ENCODE measurements at places on chromosomes 1 and 21. TPM values are rescaled to one million over a fixed set of nuclear protein-coding genes. Genes with fewer than 3 reads are reported as not detected.

Gene CLEC20A
- not detected for polyA plus RNA-seq

Gene RGS18
- polyA plus RNA-seq, result 57.0 TPM

- no peak overlapping the region for H3K4me3 ChIP-seq
- H3K27ac ChIP-seq, result peak overlapping the region; percentile 43
- no peaks in the 10 kb centered on the region for H3K36me3 ChIP-seq
- no peaks in the 10 kb centered on the region for H3K27me3 ChIP-seq
Observed at GRCh38 chr1:17060306-17060749, 6.5 kb upstream of the SDHB start.

GRCh38 chr1:247475793-247476192, 17.9 kb upstream of the OR2B11 start:
- no peak overlapping the region for H3K4me3 ChIP-seq
- H3K36me3 ChIP-seq, result no peaks in the 10 kb centered on the region
- no peaks in the 10 kb centered on the region for H3K4me1 ChIP-seq
- no peak for DNase-seq
- no peak overlapping the region for H3K27ac ChIP-seq

DNA sequence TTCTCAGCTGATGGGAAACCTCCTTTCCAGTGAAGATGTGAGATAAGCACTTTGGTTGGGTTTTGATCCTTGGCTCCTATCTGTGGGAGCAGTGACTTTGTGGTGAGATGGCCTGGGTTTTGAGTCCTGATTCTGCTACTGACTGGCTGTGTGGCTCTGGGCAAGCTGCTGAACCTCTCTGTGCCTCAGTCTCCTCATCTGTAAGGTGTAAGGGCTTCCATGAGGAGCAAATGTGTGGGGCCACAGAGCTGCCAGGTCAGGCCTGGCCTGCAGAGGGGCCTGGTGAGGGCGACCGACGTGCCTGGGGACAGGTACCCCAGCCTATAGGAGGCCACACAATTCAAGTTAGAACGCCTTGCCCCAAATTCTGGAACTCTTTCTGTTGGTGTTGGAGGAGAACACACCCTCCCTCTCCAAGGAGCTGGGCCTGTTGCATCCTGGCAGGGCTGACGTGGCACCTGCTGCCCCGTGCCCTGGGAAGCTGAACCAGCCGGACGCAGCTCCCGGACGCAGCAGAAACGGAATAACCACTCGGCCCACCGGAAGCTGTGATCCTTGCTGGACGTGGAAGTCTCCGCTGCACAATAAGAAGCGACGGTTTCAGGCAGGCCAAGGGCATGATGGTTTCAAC, 62.7 kb downstream of the AGPAT3 start:
- no peak overlapping the region for H3K4me3 ChIP-seq
- peaks cover 81% of the 10 kb centered on the region for H3K36me3 ChIP-seq
- no peaks in the 10 kb centered on the region for H3K4me1 ChIP-seq
- DNase-seq, result no peak

- no peak overlapping the region for H3K4me3 ChIP-seq
- no peaks in the 10 kb centered on the region for H3K36me3 ChIP-seq
- no peak for DNase-seq
- H3K4me1 ChIP-seq, result no peaks in the 10 kb centered on the region
- H3K27me3 ChIP-seq, result peaks cover 4% of the 10 kb centered on the region
Observed at GRCh38 chr1:147794570-147794969, 34.2 kb upstream of the GJA5 start.

GRCh38 chr1:49013079-49013478, 236.4 kb upstream of the BEND5 start:
- no peaks in the 10 kb centered on the region for H3K36me3 ChIP-seq
- H3K4me1 ChIP-seq, result no peaks in the 10 kb centered on the region
- H3K27ac ChIP-seq, result no peak overlapping the region
- no peak overlapping the region for H3K4me3 ChIP-seq
- DNase-seq, result no peak

DNA sequence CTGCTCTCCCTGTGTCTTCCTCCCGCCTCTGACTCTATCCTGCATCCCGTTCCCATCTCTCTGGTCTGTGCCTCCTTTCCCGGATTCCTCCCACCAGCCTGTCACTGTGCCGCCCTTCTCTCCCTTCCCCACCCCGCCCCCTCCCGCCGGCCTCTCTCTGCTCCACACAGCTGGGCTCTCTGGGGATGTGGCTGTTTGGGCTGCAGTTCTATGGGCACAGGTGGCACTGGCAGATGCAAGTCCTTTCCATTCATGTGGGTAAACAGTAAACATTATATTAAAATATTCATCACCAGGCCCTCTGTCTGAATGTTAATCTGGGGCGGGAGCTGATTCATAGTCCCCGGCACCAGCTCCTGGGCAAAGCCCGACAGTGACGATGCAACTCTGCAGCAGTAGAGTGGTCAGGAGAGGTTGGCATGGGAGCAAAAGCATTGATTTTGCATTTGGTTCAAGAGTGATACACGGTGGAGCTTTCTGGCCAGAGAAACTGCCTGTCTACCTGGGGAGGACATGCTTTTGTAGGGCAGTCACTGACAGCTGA, 249.3 kb downstream of the TNR start:
- no peak for DNase-seq
- H3K4me1 ChIP-seq, result no peaks in the 10 kb centered on the region
- H3K4me3 ChIP-seq, result no peak overlapping the region
- H3K27ac ChIP-seq, result no peak overlapping the region

All from CD14-positive monocyte (primary cell).